ENCODE measurements at places on chromosomes 3 and 15. TPM values are rescaled to one million over a fixed set of nuclear protein-coding genes. Genes with fewer than 3 reads are reported as not detected.

Gene TPRG1
- 2.9 TPM for total RNA-seq

Gene PEX5L
- not detected for total RNA-seq

Gene UCN2
- not detected for total RNA-seq

DNA sequence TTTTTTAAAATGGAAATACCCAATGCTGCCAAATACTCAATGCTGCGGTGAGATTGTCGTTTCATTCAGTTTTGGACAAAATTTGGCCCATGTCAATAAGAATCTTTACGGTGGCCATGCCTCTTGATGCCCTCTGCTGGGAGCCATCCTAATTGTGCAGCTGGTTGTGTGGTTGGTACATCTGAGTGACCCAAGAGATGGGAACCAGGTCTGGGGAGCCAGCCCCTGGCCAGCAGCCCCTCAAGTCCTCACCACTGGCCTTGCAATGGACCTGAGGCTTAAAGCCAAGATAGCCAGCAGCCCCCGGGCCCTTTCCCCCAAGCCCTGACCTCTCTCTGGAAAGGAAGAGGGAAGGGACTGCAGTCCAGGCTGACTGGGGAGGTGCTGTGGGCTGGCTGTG lies 36.4 kb upstream of the ESYT3 start:
- no peak for DNase-seq

- DNase-seq = peak; percentile 3
Measured at GRCh38 chr15:45417303-45417950, 39.1 kb upstream of the GATM start.

Gene HHATL
- not detected for total RNA-seq

- no peak for DNase-seq
Measured at GRCh38 chr15:37076543-37076942, 23.8 kb downstream of the MEIS2 start.

GRCh38 chr3:85342915-85343314 lies 384.1 kb downstream of the CADM2 start:
- no peak for DNase-seq

DNA sequence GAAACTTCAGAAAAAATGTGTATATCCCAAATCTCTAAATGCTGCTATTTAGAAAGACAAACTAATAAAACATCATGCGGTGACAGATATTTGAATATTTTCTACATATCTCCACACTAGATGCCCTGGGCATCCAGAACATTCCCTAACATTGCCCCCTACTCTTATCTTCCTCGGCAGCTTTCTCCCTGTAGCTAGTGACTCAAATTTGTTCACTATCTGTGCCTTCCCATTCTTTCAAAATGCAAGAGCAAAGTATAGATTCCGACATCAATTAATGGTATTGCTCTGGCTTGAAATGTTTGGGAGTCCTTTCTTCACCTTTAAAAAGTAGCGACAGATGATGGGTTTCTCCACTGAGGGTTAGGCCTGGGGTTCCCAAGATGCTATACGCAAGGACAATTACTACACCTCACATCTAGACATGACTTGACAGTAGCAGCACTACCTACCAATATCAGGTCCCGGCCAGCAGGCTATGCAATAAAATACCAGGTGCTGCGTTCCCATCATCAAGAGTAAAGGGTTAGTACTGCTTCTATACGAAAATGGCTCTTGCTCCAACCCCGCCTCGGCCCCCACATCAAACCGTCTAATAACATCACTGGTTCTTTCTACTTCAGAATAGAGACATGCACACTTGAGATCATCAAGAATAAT lies 631 bp downstream of the UBR1 start:
- no peak for DNase-seq

GRCh38 chr3:172355836-172356235 lies 92.4 kb downstream of the GHSR start:
- DNase-seq = no peak

DNA sequence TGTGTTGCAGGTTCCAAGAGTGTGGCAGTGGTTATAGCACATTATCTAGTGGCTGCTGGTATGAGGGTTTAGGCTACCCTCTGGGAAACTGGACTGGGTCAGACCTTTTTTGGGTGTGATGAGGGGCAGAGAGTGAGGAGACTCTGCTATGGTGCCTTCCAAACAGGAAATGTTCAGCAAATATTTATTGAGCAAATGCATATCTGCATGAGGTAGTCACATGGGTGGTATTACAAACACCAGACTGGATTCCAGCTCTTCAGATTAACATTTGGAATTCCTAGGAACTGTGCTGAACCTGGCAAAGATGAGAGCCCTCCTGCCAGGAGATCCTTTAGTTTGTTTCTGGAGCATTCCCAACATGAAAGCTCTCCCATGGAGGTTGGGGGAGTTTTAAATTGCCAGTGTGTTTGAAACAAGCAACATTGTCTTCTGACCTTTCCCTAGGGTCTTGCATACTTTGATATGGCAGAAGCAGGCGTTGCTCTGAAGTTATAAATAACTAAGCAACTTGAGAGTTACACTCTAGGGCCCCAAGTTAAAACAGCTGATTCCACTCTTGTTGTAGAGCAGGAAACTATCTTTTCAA lies 341.2 kb upstream of the C2CD4B start:
- no peak for DNase-seq

GRCh38 chr15:90101130-90101968 lies 919 bp downstream of the IDH2 start:
- DNase-seq = no peak
